ENCODE measurements at places on chromosomes 11 and 22. TPM values are rescaled to one million over a fixed set of nuclear protein-coding genes. Genes with fewer than 3 reads are reported as not detected.

DNA sequence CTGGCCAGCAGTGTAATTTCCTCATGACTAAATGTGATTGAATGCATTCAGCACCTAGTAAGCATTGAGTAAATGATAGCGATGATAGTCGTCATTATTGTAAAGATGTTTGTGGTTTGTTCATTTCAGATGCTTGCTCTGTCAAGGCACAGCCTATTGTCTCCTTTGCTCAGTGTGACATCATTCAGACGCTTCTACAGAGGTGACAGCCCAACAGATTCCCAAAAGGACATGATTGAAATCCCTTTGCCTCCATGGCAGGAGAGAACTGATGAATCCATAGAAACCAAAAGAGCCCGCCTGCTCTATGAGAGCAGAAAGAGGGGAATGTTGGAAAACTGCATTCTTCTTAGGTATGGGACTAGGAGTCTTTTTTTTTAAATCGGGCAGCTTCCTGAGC, 7.6 kb downstream of the SDHAF2 start:
- no peak for DNase-seq

DNA sequence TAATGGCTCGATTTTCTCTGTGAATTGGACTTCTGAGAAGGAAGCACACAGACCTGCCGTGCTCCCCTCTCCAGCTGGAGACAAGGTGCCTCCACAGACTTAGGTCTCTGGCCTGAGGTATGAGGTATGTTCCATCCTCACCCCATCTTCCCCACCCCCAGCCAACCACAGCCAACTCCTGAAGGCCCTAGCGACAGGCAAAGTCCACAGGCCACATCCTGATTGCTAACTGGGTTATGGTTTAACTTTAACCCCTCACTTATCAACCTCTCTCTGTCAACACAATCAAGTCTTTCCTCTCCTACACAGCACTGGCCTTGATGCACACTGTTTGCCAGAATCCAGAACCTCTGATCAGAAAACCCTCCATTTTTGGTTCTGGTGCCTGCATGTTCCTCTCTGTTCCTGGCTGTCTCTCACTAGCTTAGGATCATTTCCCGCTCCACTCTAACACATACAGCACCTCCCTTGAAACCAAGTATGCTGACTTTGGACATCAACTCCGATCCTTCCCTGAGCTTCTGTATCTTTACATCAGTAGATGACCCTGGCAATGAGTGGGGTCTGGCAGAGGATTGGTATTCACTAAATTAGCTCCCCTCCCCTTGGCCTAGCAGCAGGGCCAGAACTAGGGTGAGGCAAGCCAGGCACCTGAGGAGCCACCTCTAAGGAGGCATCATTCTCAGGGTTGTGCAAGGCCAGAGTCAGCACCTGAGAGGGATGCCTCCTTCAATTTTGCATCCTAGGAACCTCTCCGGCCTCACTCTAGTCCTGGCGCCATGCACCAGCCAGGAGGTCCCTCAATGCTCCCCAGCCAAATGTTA, 22.0 kb downstream of the JAML start:
- peak; percentile 50 for DNase-seq

- peak; percentile 58 for DNase-seq
These were observed 4.5 kb downstream of the GAS2L1 start for GRCh38 chr22:29310863-29311339.

DNA sequence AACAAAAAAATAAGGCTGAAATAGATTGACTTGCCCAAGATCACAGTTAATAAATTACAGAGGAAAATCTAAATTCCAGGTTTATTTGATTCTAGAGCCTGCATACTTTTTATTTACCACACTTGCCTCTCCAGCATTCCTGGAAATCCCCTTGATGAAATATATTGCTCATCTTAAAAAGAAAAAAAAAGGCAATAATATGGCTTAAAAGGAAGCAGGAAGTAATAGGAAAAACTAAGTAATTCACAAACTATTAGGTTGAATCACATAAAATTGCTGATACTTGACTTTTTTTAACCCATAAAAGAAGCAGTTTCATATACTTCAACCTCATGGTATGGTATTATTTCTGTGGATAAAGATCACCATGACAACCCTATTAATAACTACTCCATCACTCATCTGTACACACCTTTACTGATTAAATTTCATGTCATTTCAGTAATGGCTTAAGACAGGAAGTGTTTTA, 52.9 kb downstream of the COPB1 start:
- DNase-seq: no peak

GRCh38 chr22:42385696-42386095, 46.5 kb downstream of the NFAM1 start:
- DNase-seq: no peak

DNA sequence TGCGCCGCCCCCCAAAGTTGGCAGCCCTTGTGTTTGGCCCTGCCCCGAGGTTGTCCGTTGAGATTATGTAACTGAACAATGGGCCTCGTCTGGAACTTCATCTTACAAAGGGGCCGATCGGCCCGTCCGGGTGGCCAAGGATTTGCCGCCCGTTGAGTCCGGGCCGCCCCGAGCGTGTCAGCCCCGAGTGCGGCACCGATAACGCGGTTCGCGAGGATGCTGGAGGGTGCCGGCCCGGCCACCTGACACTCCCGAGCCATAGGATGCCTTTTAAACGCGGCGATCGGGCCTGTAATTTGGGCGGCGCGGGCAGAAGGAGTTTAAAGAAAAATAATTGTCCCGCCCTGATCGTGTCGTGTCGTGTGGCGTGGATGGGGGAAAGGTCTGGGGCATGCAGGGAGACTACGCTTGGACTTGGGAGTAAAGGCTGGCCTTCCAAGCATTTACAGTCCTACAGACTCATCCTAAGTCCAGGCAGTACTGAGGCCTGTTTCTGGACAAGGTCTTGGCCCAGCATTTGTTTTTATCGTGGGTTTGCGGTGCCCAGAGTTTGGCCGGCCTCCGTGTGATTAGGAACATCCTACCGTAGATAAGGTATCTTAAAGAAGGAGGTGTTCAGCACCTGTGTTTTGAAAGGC, 1.3 kb downstream of the WEE1 start:
- peak; percentile 7 for DNase-seq

- no peak for DNase-seq
These were observed 169.4 kb upstream of the SYT13 start for GRCh38 chr11:45455536-45455935.

- no peak for DNase-seq
These were observed 160.4 kb downstream of the INSC start for GRCh38 chr11:15275141-15275540.

- DNase-seq: no peak
These were observed 7.0 kb downstream of the RPS3 start for GRCh38 chr11:75406338-75406777.

GRCh38 chr11:88535916-88536547, 198.5 kb upstream of the CTSC start:
- DNase-seq: no peak

DNA sequence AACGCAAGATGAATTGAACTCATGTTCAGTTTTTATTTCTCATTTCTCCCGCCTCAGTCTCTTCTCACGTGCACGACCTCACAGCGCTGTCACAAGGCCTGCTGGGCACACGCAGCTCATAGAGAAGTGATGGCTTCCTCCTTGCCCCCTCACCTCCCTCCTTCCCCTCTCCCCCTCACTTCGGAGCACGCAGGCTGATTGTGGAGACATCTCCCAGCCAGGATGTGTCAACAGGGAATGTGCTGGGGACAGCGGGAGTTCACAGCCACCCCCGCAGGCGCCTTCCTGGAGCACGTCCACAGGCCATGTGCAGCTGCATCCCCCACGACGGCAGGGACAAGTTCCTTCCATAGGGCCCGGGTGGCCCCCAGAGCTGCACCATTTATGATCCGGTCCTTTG, 29.1 kb upstream of the KRTAP5-6 start:
- DNase-seq: no peak

DNA sequence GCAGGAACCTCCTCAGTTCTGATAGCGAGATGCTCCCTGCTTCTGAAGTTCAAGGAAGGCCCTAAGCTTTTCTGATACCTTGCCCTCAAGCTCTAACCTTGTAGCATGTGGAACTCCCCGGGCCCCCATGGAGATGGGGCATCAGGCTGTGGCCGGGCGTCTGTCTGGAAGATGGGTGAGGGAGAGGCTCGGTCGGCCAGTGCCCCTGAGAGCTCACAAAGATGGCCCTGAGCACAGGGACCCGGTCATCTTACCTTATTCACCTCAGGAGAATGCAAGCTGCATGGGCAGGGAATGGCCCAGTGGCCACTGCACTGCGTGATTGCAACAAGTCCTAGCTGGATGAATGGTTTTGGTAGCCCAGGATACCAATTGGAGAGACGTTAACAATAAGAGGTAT, 830.3 kb downstream of the TBC1D22A start:
- no peak for DNase-seq

DNA sequence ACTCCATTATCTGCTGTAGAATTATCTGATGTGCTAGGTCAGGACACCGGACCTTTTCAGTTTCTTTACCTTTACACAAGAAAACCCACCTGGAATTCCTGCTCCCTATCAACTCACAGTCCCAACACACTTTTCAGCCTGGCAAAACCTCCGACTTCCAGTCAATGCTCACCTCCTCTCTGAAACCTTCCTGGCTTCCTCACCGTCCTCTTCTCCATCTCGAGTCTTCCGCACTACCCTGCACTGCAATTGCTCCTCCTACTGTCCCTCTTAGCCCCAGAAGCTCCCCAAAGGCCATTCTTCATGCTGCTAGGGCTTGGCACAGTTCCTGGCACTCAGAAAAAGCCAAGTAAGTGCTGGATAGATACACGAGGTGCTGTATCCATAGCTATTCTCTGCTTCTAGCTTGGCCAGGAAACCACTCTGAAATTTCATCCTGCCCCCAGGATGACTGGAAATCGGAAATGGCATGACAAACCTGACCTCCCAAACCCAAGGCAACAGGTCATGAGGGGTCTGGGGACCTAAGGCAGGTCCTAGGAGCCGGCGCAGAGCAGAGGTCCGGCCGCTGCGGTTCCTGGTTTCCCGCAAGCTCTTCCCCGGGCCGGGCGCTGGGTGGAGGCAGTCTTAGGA, 702 bp downstream of the SYN3 start:
- no peak for DNase-seq

- DNase-seq: no peak
These were observed 18.4 kb downstream of the OSBPL5 start for GRCh38 chr11:3146612-3147256.

GRCh38 chr11:13861411-13861810, 101.1 kb upstream of the SPON1 start:
- DNase-seq: no peak

- DNase-seq: no peak
These were observed 204.4 kb downstream of the ADAMTS15 start for GRCh38 chr11:130652671-130653335.

DNA sequence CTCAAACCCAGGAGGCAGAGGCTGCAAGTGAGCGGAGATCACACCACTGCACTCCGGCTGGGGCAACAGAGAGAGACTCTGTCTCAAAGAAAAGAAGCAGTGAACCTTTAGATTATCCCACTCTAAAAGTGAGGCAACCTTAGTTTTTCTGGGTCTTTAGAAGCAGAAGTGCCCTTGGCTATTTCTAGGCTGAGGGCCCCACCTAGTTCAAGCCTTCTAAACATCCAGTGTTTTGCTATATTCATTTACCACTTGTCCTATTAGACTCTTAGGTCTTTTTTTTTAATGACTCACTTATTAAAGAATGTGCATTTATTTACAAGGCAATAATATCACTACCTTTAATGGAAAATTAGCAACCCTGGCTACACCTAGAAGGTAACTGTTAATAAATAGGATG, 16.7 kb upstream of the EHF start:
- DNase-seq: no peak

- DNase-seq: no peak
These were observed 321 bp downstream of the RHBDD3 start for GRCh38 chr22:29267462-29267857.

DNA sequence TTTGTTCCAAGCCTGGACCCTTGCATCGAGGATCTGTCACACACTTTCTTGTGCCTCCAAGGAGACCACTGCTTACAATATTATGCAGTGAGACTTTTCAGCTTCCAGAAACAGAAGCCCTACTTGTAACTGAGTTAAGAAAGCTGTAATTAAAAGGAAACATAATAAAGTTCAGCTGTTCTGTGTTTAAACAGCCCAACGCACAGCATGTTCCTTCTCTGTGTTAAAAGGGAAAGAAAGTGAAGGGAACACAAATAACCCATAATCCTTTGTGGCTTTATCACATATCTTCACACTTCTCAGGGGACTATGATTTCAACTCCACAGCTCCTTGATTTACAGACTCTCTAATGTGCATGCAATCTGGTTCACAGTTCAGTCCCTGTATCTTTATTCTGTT, 200.3 kb upstream of the MTNR1B start:
- DNase-seq: no peak

DNA sequence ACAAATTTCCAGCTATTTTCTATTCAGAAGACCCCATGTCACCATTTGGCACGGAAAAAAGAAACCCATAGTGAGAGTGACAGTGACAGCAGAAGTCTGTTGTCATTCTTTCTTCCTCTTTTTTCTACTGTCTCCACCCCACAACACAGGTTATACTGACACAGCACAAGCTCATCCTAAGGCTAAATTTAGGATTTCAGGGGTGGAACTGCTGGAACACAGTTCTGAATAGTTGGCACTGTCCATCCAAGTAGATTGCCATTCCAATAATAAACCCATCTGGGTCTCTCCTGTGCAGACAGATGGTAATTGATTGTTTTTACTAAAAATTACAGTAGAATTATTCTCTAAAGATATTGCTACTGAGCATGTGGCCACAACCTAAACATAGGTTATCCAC, 95.2 kb upstream of the C11orf87 start:
- no peak for DNase-seq

DNA sequence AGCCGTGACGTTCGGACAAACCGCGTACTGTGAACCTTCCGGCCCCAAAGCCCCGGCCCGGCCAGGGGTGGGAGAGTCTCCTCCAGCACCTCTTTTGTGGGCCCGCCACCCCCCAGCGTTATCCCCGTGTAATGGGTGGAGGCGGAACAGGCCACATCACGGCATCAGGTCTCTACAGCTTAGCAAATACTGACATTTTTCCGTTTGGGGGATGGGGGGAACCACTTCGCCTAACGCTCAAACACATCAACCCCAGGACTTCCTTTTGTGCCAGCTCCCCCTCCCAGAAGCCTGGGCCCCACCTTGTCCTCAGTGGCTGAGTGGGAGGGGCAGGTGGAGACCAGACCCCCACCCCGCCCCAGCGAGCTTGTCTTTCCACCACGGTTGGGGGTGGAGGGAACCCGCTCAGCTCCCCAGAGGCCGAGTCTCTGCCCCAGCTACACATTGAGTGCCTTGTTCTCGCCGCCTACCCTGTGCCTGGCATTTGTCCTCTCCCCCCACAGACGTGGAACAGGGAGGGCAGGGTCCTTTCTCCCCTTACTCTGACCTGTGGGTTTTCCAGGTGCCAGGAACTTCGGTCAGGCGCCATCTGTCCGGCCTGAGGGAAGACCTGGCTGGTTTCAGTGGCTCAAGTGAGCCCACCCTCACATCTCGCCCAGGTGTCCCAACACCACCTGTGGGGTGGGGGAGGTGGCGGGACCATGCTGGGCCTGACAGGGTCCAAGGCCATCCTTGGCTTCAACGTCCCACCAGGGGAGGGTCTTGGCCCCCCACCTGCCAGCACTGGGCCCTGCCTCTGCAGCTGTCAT, 29.6 kb downstream of the SBF1 start:
- peak; percentile 23 for DNase-seq

The TOLLIP gene
- 44.3 TPM for total RNA-seq

The CSF2RB gene
- 2.7 TPM for total RNA-seq

The KCNJ11 gene
- 0.95 TPM for total RNA-seq

The GLB1L3 gene
- total RNA-seq: 2.2 TPM

The OR52E8 gene
- total RNA-seq: not detected

The CDCA5 gene
- 35.1 TPM for total RNA-seq

The KRTAP5-7 gene
- not detected for total RNA-seq

The MAPK8IP2 gene
- total RNA-seq: 0.16 TPM

The C11orf97 gene
- total RNA-seq: not detected

The P4HA3 gene
- total RNA-seq: not detected

The NAALADL1 gene
- total RNA-seq: 5.4 TPM

The TNRC6B gene
- total RNA-seq: 21.6 TPM

The CRYBA4 gene
- total RNA-seq: not detected

The IL18BP gene
- total RNA-seq: 9.8 TPM

The TRIM49 gene
- not detected for total RNA-seq

The RIMBP3C gene
- total RNA-seq: 0.20 TPM

Measured in activated T-cell treated with anti-CD3 and anti-CD28 coated beads, Interleukin-2, amount 50 U/mL, for 4 hours (primary cell).